ENCODE measurements at places on chromosomes 4 and X. TPM values are rescaled to one million over a fixed set of nuclear protein-coding genes. Genes with fewer than 3 reads are reported as not detected.

ARHGAP36 gene
- total RNA-seq, result not detected

NEUROG2 gene
- not detected for total RNA-seq

GUCY1B1 gene
- 5.0 TPM for total RNA-seq

FAM47E gene
- total RNA-seq, result 3.3 TPM

CSAG2 gene
- not detected for total RNA-seq

MMAA gene
- 7.5 TPM for total RNA-seq

ODAPH gene
- total RNA-seq, result not detected

AGA gene
- total RNA-seq, result 10.0 TPM

NKAP gene
- 6.1 TPM for total RNA-seq

UGT8 gene
- 0.13 TPM for total RNA-seq

SPACA5 gene
- not detected for total RNA-seq

GABRB1 gene
- not detected for total RNA-seq

LRRC66 gene
- 0.42 TPM for total RNA-seq

KLHL4 gene
- total RNA-seq, result 0.48 TPM

CXorf49B gene
- total RNA-seq, result not detected

XKRX gene
- not detected for total RNA-seq

CDKN2AIP gene
- 8.1 TPM for total RNA-seq

PF4V1 gene
- total RNA-seq, result not detected

MYOZ2 gene
- 0.29 TPM for total RNA-seq

PRSS48 gene
- total RNA-seq, result not detected

ANXA5 gene
- total RNA-seq, result 700 TPM

RBM47 gene
- 53.3 TPM for total RNA-seq

GLRB gene
- 3.3 TPM for total RNA-seq

WDR17 gene
- total RNA-seq, result 1.4 TPM

USP17L25 gene
- not detected for total RNA-seq

TMEM35A gene
- total RNA-seq, result 0.19 TPM

HS6ST2 gene
- 0.19 TPM for total RNA-seq

CT45A5 gene
- total RNA-seq, result not detected

USP51 gene
- 1.1 TPM for total RNA-seq

ADAMTS3 gene
- 2.1 TPM for total RNA-seq

SYTL5 gene
- total RNA-seq, result 0.06 TPM

Data from mesenteric fat pad (tissue), 1 donor.